ENCODE measurements at places on chromosomes 6 and 20.
A peak's percentile ranks its signal among the peaks of the same experiment; 100 is the strongest.

GRCh38 chr20:6744180-6744579 lies 23.3 kb upstream of the BMP2 start:
- DNase-seq, result no peak

DNA sequence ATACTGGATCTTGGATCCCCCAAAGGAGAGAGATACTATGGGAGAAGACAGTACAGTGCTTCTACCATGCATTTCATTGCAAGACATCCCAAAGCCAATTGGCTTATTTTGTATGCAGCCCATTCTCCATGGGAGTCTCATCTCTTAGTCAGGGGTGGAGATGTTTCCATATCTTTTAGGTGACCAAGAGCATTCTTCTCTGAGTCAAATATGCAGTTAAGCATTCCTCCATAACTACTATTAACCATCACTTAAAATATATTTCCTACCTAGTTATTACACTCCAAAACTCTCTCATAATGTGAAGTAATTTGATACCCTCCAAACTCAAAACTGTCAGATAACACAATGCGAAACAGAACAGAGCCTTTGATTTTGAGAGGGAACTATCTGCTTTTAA lies 542.6 kb downstream of the HDGFL1 start:
- no peak for DNase-seq

GRCh38 chr6:95670011-95670463 lies 92.7 kb downstream of the MANEA start:
- no peak for DNase-seq

GRCh38 chr20:3924304-3925112 lies 35.3 kb downstream of the PANK2 start:
- DNase-seq, result no peak

DNA sequence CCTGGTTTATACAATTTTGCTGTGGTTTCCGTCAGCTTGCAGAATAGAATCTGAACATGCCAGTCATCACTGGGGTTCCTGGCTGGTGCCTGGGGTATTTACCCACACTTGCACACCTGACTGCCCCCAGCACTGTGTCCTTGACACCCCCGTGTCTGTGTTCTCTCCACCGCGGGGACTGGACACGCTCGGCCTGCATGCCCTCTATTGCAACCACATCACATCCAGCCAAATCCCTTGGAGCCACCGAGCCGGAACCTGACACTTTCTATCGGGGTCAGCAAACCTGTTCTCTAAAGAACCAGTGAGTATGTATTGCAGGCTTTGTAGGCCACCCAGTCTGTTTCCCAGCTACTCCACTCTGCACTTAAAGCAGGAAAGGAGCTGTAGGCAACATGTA lies 527.5 kb downstream of the PRKN start:
- DNase-seq, result no peak

- DNase-seq, result no peak
These were observed 39.0 kb upstream of the PTPN1 start for GRCh38 chr20:50471231-50471630.

- no peak for DNase-seq
These were observed 25.7 kb downstream of the HMGN3 start for GRCh38 chr6:79208816-79209215.

- peak; percentile 76 for DNase-seq
These were observed 19.2 kb downstream of the MCUR1 start for GRCh38 chr6:13795041-13795750.

DNA sequence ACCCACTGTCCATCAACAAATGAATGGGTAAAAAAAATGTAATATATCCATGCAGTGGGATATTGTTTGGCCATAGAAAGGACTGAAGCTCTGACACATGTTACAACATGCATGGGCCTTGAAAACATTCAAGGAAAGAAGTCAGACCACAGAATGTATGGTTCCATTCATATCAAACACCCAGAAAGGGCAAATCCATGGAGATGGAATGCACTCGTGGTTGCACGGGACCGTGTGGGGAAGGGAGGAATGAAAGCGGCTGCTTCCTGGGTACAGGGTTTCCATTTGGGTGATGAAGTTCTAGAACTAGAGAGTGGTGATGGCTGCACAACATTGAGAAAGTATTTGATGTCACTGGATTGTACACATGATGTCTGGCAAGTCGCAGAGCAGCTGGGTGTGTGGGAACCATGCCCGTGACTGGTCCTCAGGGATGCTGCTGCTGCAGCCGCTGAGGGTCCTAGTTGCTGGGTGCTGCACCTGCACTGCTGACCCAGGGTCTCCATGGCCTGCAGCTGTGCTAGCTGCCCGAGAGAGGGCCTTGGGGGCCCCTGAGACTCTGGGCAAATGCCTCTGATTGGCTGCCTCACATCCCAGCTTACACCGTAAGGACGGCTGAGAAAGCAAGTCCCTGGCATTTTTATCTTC lies 220.3 kb downstream of the NRN1 start:
- DNase-seq, result no peak

DNA sequence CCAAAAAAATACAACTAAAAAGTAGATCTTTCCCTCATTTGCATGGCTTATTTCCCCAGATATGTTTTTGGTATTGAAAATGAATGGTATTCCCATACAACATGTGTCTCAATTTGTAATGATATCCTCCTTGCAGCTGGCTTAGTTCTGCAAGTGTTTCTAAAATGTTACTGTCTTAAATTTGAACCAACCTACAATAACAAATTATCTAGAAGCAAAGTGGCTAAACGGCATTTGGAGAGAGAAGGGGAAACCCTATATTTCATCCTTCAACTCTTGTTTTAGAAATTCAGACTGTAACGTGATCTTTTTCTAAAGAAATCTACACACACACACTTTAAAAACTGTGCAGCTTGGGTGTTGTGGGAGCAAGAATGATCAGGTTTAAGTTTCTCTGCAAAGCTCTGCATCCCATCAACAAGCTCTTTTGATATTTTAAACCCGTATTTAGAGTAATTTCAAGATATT lies 153.0 kb downstream of the SOBP start:
- no peak for DNase-seq

DNA sequence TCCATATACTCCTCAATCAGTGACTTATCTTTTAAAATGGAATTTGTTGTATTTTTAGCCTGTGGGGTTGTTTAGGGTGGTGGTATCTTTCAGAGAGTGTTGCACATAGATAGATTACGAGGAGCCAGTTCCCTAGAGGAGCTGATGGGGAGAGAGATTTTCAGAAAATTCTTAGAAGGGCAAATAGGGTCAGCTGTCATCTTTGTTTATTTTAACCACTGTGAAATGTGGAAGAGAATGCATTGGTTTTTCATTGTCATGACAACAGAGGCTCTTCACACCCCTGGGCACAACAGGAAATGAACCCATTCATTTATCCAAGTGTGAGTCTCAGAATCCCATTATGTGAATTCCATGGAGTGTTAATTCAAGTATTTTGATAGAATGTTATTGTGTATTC lies 188.4 kb downstream of the JARID2 start:
- DNase-seq, result no peak

- no peak for DNase-seq
These were observed 21.2 kb downstream of the TNFRSF21 start for GRCh38 chr6:47288267-47289090.

DNA sequence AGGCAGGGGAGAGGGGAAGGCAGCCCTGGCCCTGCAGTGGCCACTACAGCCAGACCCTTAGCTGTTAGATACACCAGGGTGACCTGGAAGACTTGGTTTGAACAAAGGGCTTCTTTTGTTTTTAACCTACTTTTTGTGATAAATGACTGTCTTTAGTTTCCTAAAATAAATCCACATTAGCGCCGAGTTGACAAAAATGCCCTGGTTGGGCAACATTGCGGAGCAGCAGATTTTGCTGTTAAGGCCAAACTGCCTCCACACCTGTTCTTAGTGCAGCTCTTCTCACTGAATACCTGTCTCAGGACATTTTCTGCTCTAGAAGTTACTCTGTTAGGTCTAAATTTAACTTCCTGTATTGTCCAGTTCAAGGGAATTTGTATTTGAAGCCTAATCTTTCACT lies 42.7 kb downstream of the FAM50B start:
- DNase-seq, result no peak

DNA sequence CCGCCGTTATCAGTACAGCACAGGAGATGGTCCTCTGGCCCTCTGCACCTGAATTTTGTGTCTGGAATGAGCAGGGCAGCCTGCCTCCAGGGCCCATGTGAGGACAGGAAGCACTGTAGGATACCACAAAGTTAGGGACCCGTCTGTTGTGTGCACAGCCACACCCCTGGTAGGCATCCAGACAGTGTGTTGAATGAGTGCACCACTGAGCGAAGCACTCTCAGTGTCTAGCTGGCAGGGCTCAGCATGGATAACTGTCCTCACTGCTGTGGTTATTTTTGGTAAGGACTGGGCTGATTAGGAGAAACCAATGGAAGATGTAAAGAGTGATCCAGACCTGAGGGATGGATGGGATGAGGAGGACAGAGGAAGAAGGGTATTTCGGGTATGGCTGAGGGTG lies 178.7 kb downstream of the CLIC5 start:
- DNase-seq, result no peak

DNA sequence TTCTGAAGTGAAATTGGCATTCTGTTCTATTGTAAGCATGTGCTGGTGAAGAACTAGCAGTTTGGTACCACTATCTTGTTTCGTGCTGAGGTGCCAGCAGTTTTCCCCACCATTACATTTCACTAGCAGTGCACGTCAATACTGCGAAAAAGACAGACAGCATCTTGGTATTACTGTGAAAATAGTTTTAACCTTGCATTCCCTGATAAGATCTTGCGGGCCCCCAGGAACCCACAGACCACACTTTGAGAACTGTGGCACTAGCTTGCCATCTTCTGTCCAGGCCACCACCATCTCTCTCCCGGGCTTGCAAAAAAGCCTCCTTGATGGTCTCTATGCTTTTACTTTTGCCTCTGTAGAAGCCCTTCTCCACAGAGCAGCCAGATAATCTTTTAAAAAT lies 185.7 kb downstream of the BACH2 start:
- DNase-seq, result peak; percentile 76

GRCh38 chr6:31778999-31779885 lies 2.1 kb upstream of the VWA7 start:
- no peak for DNase-seq

DNA sequence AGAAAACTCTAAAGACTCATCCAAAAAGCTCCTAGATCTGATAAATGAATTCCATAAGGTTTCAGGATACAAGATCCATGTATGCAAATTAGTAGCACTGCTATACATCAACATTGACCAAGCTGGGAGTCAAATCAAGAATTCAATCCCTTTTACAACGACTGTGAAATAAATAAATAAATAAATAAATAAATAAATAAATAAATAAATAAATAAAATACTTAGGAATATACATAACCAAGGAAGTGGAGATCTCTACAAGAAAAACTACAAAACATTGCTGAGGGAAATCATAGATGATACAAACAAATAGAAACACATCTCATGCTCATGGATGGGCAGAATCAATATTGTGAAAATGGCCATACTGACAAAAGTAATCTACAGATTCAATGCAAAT lies 132.0 kb upstream of the NRSN1 start:
- no peak for DNase-seq

- no peak for DNase-seq
These were observed 110.4 kb upstream of the SCAF8 start for GRCh38 chr6:154622618-154623336.

GRCh38 chr20:5085380-5085779 lies 34.4 kb downstream of the PCNA start:
- no peak for DNase-seq

DNA sequence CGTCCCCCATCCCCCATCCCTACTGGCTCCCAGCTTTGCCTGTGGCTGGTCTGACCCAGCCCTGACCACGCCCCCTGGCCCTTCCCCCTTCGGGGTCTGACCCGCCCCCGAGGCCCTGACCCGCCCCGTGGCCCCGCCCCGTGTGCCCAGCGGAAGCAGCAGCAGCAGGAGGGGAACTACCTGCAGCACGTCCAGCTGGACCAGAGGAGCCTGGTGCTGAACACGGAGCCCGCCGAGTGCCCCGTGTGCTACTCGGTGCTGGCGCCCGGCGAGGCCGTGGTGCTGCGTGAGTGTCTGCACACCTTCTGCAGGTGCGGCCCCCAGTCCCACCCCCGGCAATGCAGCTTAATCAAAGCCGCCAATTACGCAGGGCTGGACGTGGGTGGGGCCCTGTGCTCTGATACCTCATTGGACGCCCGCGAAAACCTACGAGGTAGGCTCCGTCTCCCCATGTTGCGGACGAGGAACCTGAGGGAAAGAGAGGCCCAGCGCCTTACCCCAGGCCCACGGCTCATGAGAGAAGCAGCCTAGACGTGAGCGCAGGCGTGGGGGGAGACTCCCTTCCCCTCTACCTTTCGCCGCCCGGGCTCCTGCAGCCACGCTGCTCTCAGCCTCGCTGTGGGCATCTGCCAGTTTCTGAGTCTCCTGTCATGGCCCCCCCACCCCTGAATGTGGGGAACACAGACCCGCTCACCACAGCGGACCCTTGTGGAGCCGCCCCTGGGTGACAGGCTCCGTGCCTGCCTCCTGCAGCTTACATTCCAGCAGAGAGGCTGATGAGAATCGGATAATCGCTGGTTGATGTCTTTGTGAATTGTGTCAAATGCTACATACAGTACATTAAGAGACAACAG lies 12.8 kb downstream of the RBCK1 start:
- DNase-seq, result no peak

DNA sequence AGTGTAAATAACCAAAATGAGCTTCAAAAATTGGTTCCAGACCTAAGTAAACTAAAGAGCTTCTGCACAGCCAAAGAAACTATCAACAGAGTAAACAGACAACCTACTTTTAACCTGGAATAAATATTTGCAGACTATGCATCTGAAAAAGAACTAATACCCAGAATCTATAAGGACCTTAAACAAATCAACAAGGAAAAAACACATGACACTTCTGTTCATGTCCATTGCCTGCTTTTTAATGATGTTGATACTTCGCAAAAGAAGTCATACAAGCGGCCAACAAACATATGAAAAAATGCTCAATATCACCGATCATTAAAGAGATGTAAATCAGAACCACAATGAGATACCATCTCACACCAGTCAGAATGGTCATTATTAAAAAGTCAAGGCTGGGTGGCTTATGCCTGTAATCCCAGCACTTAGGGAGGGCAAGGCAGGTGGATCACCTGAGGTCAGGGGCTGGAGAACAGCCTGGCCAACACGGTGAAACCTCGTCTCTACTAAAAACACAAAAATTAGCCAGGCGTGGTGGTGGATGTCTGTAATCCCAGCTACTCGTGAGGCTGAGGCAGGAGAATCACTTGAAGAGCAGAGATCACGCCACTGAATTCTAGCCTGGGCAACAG lies 42.5 kb upstream of the DST start:
- no peak for DNase-seq

- no peak for DNase-seq
These were observed 66.4 kb upstream of the STMND1 start for GRCh38 chr6:17035257-17036064.
